ENCODE measurements at places on chromosomes 3 and 15.

GRCh38 chr3:149487598-149488197 lies 13.2 kb downstream of the TM4SF4 start:
- peak; percentile 12 for DNase-seq

DNA sequence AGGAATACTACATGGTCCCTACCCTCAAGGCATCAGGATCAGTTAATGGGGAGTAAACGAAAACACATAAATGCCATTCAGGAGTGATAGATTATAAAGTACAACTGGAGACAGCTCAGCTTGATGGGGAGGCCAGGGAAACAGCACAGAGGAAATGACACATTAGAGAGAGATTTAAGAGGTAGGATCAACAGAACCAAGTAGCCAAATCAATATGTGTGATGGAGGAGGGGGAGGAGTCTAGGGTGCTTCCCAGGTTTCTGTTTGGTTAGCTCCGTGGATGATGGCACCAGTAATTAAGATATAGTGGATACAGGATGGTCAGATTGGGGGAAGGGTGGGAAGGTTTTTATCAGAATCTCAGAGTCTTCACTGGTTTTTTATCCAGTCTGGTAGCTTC lies 229.5 kb upstream of the ROPN1 start:
- DNase-seq: no peak

- DNase-seq: no peak
These were observed 24.5 kb downstream of the PLXNB1 start for GRCh38 chr3:48405343-48405881.

- no peak for DNase-seq
These were observed 47.2 kb upstream of the CNTN3 start for GRCh38 chr3:74661672-74662071.

- DNase-seq: no peak
These were observed 4.8 kb downstream of the MESD start for GRCh38 chr15:80984856-80985255.

DNA sequence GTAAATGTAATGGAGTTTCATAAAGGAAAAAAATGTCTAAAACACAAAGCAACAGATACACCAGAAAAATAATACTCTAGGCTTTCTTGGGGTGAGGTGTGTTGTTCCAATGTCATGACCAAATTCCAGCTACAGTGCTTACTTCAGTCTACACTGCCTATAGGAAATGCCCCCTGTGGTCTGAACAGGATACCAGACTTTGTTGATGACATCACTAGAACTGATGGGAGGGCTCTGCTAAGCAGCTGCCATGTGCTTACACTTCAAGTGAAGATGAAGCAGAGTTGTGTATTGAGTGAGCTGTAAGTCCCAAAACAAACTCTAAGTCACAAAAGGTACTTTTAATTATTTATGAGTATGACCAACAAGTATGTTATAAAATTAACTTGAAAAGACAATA lies 456.1 kb upstream of the IL12A start:
- no peak for DNase-seq

DNA sequence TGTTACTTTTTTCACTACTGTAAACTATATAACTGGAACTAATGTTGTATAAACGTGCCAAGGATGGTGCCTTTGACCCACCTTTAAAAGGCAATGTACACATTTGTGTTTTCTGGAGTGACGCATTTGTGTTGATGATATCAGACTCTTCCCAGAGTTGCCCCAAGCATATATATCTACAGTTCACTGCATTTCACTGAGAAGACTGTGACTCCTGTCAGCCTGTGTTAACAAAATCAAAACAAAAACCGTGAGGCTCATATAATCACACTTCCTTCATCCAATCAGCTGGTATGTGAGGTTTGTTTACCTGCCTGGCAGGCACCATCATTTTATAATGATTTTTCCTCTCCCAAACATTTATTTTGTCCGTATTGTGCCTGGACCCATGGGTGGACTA lies 117.6 kb upstream of the ROBO1 start:
- DNase-seq: no peak

DNA sequence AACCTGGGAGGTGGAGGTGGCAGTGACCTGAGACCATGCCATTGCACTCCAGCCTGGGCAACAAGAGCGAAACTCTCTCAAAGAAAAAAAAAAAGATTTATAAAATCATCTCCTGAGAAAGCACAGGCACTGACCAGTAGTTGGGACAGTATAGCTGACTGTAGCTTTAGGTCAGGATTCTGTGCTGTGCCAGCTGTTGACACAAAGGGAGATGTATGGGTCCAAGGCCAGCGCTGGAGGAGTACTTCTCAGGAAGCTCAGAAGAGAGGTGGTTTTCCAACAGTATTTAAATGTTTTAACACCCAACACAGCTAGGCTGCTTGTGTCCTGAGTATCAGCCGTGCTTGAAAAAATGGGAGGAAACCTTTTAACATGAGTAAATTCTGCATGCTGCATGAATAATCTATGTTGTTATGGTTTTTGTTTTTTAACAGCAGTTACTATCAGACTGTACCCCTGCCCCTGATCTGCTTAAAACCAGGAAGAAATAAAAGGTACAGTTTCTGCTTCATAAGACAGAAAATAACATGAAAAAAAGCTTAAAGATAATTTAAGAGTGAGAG lies 6.5 kb downstream of the RAMAC start:
- DNase-seq: no peak

DNA sequence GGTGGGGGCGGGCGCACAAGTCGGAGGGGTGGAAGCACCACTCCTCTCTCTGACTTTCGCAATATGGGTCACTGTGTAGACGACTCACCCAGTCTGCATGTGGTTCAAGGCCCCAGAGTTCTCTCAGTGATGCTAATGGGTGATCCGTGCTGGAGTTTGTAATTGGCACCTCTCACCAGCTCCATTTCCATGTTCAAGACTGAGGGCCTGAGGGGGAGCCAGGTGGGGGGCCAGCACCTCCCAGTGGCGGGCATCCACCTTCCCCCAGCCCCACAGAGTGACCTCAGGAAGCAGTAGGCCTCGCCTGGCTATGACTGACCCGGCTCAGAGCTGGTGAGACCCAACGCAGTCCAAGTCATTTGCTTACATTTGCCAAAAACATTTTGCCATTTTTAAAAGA lies 230.0 kb upstream of the ST8SIA2 start:
- no peak for DNase-seq

DNA sequence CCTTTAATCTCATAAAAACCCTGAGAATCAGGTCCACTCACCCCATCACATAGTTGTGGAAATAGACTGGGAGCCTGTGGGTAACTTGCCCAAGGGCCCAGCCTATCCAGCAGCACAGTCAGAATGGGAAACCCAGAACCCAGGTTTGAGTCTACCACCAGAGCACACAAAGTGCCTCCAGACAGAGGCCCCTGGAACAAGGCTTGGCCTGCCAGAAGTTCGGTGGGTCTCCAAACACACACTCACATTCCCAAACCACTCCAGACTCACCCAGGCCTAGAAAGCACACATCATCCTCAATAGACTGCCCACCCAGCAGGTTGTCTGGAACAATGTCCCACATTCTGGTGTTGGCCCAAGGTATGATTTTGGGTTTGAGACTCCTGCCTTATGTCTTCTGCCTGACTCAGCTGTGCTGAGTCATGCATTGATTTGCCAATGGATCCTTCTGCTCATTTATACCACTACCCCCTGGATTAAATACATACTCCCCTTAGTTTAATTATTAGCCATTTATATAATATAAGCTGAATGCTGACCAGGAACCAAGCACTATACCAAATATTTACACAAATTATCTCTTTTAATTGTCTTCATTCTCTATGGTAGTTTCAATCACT lies 4.5 kb downstream of the SLC12A8 start:
- DNase-seq: no peak

- DNase-seq: peak; percentile 31
These were observed 5.7 kb upstream of the CNTN6 start for GRCh38 chr3:1087066-1087560.

- DNase-seq: no peak
These were observed 494.3 kb downstream of the PDCD6IP start for GRCh38 chr3:34292605-34293300.

DNA sequence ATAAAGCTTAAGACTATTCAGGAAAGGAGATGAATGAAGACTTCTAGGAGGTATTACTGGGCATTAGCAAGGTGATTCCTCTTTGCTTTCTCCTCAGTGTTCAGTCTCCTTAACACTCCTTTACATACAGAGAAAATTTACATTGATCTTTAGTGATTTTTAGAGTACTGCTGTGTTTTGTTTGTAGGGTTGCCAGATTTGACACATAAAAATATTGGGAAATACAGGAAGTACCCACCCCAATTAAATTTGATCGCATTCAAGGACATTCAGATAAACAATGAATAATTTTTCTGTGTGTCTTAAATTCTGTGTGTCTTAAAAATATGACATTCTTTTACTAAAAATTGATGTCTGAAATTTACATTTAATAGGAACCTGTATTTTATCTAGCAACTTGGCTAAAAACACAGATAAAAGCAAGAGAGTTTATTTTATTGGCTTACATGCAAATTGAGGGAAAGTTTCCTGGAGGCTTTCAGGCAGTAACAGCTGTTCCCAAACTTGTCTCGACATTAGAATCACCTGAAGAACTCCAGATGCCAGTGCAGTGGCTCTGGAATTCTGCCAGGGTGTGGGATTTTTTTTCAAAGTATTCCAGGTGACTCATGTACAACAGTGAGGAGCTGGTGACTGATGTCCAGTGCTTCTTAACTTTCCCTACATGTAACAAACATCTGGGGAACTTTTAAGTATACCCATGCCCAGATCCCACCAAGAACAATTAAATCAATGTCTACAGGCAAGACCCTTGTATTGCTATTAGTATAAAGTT lies 23.4 kb upstream of the PLOD2 start:
- DNase-seq: no peak

- DNase-seq: no peak
These were observed 3.9 kb upstream of the MECOM start for GRCh38 chr3:169667166-169668071.

- no peak for DNase-seq
These were observed 24.5 kb upstream of the BFSP2 start for GRCh38 chr3:133375403-133375745.

- no peak for DNase-seq
These were observed 1.0 kb downstream of the SNX1 start for GRCh38 chr15:64096668-64097384.

DNA sequence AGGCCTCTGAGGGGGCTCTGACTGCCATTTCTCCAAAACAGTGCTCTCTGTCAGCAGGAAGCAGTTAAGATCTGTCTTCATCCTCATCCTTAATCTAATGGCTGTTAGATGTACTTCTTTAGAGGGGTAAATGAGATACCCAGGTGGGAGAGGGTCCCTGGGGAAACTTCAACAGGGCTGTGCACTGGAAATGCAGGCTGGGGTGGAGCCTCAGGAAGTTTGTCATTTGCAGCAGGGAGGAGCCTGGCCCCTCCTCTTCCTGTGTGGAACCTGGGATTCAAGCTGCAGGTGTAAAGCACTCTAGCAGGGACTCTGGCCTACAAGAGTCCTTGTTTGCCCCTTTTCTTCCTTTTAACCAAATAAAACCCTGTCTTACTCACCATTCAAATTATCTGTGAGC lies 1173.6 kb downstream of the OTOL1 start:
- no peak for DNase-seq

- DNase-seq: no peak
These were observed 162.2 kb downstream of the RSRC1 start for GRCh38 chr3:158272081-158272480.

DNA sequence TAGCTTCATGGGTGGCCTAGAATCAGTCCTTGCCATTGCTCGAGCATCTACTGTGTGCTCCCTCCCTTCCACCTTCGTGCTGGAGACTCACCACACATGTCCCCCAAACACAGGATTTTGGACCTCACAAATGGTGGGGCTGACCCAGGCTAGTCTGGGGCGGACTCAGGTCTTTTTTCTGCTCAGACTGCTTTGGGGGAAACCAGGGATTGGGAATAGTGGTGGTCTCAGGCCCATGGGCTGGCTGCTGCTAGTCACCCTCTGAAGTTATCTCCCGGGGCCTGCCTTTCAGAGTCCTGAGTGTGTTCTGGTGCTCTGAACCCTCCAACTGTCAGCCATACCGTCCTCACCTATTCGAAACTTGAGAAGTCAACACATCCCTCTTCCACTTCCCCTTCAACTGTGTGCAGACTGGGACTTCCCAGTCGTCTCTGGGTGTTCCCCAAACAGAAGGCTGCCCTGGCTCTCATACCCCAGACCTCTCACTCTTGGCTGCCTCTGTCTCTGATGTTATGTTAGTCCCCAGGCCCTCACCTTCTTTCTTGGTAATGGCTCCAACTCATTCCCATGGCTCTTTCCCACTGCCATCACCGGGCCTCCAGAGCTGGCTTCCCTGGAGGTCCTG lies 46.0 kb downstream of the PPCDC start:
- DNase-seq: no peak

DNA sequence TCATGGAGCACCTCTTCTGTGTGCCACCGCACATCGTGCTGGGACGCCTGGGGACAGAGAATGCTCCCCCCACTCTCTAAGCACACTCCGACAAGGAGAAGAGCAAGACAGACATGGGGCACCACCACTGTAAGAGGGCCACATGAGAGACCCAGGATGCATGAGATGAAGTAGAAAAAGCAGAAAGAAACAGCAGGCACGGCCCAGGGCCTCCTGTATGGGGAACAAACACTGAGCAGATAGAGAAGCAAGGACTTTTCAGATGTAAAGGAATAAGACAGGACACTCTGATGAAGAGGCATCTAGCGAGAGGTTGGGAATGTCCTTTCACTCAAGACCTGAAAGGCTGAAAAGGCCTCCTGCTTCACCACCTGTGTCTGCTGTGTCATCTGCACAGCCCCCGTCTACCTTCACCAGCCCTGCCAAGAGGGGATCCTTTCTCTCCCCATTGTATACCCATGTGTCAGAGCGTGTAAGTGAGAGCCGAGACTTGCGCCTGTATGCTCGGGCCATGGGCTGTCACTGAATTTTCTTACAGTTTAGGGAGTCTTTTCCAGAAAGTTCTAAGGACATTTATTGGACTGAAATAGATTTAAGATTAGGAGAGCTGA lies 125.6 kb downstream of the LRRK1 start:
- DNase-seq: no peak

- DNase-seq: no peak
These were observed 33.4 kb upstream of the BNIP2 start for GRCh38 chr15:59722476-59722875.

DNA sequence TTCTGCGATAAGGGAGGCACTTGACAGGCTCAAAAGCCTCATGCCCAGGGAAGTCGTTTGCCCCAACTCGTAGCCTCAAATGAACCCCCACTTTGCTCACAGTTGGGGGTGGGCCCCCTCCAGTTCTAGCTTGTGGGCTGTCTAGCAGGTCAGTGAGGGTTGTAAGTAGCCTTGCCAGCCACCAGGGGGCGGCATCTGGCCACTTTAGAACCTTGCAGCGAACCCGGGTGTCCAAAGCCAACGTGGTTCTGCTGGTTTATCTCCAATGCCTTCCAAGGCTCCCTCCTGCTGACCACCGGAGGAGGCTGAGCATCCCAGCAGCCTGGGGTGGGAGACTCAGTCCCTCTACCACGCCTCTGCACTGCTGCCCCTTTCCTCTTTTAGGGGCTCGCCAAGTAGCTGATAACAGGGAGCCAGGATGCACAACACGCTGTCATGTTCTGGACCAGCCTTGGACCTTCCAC lies 9.2 kb upstream of the RBSN start:
- DNase-seq: peak; percentile 77

- DNase-seq: no peak
These were observed 59.0 kb downstream of the CDCP1 start for GRCh38 chr3:45087155-45087554.
